ENCODE measurements at places on chromosomes 4 and X.

DNA sequence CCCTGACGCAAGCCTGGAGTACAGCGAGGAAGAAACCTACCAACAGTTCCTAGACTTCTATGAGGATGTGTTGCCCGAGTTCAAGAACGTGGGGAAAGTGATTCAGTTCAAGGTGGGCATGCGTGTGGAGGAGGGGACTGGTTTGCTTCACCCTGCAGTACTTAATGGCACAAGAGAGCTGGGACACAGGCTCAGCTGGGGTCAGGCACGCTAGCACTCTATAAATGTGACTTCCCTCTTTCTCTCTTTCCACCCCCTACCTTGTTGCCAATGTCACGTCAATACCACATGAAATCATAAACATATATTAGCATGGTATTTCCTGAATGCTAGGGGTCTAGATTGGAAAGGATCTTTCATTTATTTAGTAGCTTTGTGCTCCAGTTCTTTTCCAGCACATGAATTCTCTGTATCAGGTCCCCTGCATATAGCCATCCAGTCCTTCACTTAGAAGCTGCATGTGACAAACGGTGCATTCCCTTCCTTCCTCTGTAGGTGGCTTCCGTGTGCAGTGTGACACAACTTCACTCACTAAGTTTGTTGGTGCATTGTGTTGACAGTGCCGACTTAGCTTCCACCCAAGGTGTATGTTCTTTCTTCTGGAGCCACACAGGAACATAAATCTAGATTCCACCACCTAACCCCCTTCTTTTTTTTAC is 25.6 kb downstream of the ZRSR2 start:
- DNase-seq = no peak

- no peak for DNase-seq
Measured at GRCh38 chrX:107448625-107448997, 841 bp upstream of the FRMPD3 start.

DNA sequence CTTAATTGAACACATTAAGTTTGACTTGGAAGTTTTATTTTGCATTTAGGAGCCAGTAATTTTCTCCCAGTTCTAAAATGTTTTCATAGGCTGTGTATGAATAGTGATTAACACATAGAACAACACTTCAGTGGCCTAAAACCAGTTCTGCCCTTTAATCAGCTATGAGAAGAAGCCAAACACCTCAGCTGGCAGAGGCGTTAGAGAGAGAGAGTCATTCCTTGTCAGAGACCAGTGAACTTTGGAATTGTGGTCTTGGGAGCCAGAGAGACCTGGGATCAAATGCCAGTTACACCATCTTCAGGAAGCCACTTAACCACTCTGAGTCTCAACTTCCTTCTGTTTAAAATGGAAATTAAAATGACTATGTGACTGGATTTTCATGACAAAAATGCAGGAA is 39.3 kb upstream of the PRPS2 start:
- no peak for DNase-seq

GRCh38 chrX:43165343-43165920 is 387.5 kb upstream of the PPP1R2C start:
- DNase-seq = no peak

DNA sequence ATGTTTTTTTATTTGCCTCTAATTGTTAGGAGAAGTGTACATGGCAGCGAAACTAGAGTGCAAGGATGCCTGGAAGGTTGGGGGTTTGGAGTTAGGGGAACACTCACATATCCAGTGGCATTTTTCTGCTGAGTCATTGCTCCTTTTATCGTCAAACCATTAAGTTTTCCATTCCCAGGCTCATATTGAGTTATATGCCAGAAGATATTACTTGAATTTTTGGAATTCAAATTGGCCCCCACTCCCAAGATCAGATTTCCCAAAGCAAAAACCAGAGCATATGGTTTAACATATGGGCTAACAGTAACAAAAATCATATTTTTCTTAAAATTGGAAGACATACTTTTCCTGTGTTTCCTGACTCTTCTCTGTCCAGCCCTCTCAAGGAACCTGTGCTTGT is 152.7 kb downstream of the FSTL5 start:
- no peak for DNase-seq

DNA sequence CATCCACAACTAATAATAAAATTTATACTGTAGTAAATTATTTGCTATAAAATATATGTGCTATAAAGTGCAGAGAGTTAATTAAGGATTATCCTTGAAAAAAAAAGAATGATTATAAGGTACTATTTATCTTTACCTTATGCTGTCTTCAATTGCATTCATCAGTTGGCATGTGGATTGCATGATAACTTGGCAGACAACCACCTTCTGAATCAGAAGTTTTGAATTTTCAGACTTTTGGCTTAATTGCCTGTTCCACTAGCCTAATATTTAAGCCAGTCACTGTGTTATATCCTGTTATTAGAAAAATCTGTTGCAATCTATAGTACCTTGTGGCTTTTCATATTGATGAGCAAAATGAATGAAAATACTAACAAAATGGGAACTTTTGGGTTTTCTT is 1040.3 kb upstream of the PCDH10 start:
- DNase-seq = no peak

DNA sequence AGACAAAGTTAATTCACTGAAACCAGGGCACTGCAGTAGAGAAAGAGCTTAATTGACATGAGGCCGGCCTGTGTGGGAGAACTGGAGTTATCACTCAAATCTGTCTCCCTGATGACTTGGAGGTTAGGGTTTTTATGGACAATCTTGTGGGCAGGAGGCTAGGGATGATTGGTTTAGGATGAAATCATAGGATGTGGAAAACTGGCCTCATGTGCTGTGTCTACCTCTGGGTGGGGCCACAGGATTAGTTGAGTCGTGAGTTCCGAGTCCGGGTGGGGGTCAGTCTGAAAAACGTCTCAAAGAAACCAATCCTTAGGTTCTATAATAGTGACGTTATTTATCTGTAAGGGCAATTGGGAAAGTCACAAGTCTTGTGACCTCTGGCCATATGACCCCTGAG is 68.1 kb downstream of the UCHL1 start:
- no peak for DNase-seq

DNA sequence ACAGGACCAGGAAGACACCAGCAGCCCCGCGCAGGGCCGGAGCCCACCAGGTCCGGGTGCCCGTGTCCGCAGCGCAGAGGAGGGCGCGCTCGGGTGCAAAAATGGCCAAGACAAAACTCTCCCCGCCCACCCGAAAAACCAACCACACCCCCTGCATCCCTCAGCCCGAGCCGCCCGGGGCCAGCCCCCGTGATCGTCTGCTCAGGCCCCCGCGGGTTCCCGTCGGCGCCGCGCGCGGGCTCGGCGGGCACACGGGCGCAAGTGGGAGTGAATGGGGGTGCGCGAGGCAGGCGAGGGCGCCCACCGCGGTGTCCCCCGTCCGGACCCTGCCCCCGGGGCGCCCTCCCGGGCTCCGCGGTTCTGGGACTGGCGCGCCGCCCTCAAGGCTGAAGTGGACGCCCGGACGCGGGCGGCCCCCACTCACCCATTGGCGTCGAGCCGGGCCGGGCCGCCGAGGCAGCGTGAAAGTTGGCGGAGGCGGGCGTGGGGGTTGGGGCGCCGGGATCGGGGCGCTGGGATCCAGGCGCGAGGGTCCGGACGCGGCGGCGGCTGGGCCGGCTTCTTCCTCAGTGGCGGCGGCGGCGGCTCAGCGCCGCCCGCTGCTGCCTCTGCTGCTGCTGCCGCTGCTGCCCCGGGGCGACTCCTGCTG is 393 bp downstream of the SH3KBP1 start:
- no peak for DNase-seq

DNA sequence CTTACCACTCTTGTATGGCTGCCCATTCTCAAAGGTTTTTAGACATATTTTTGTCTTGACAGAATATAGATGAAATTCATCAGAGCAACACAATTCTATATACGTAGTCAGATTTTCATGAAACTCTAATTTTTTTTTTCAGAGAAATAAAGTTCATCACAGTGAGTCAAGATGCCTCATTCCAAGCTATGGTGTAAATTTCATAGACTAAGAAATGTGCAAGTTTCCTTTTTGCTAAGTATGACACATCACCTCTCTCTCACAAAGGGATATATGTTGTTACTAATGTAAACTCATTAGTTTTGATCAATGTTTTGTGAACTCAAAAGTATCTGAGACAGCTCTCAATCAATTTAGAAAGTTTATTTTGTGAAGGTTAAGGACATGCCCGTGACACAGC is 60.4 kb upstream of the ATXN3L start:
- DNase-seq = no peak

DNA sequence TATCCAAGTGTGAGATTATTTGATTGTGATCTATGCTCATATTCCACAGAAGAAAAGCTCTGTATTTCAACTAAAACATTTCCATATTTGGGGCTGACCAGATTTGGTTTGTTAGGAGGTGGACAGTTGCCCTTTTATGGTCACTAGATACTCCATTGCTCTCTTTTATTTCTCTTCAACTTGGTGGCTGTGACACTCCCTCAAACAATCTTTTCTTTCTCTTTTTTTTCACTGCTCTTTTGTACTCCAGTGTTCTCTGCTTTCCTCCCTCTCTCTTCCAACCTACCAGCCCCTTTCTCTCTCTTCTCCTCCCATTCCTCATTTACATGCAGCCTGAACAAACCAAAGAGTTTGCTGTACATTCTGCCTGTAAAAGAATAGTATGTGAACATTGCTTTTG is 48.8 kb downstream of the RBPJ start:
- DNase-seq = no peak

All from stimulated activated CD4-positive, alpha-beta T cell treated with anti-CD3 and anti-CD28 coated beads, Interleukin-1b, Interleukin-23, amount 100 ng/mL, for 4 hours (primary cell).